ENCODE measurements at places on chromosomes 12 and 14.

DNA sequence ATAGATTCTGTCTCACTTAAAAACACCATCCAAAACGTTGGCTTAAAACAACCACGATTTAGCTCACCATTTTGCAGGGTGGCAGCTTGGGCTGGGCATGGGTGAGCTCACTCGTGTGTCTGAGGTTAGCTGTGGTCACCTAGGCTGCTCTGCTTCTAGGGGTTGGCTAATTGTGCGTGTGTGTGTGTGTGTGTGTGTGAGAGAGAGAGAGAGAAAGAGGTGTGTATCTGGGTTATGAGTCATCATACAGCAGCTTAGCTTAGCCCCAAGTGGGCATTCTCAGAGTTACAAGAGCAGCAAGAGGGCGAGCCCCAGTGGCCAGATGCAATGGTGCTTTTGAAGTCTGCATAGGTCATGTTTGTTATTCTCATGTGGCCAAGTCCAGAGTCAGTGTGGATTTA is 6.0 kb downstream of the FBXW8 start:
- DNase-seq: peak; percentile 92

- no peak for DNase-seq
Observed at GRCh38 chr14:73208390-73208789, 28.9 kb upstream of the PAPLN start.

GRCh38 chr12:11987901-11988300 is 82.8 kb upstream of the BCL2L14 start:
- no peak for DNase-seq

DNA sequence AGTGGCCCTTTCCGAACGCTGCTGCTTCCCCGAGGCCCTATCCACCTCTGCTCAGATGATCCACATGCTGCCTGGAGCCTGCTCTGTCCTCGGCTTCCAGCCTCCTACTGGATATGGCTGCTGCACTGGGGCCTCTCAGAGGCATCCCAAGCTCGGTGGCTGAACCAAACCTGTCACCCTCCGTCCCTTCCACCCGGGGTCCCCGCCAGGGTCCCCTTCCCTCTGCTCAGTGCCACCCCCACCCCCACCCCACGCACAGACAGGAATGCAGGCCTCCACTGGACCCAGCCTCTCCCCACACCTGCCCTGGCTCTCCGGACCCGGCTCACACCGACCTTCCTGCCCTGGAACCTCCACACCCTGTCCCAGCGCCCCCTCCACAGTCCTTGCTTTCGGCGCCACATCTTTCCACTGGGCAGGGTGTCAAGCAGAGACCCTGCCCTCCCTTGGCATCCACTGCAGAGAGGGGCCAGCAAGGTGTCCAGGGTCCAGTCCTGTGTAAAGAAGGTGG is 6.1 kb downstream of the CEP170B start:
- no peak for DNase-seq

DNA sequence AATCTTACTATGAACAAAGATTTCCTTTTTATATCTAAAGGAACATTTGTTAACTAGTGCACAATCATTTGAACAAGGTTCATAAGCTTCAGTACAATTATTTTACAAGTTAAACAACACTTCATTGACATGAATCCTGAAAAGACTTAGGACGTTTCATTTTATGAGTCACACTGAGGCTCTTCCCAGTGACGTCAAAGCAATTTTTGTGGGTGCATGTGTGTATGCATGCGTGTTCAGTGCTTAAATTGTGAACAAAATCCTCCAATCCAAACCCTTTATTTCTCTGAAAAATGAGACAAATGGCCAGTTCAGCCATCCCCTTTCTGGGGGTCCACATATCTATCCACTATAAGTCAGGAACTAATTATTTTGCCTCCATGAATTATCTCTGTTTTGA is 2.9 kb downstream of the LMNTD1 start:
- no peak for DNase-seq

DNA sequence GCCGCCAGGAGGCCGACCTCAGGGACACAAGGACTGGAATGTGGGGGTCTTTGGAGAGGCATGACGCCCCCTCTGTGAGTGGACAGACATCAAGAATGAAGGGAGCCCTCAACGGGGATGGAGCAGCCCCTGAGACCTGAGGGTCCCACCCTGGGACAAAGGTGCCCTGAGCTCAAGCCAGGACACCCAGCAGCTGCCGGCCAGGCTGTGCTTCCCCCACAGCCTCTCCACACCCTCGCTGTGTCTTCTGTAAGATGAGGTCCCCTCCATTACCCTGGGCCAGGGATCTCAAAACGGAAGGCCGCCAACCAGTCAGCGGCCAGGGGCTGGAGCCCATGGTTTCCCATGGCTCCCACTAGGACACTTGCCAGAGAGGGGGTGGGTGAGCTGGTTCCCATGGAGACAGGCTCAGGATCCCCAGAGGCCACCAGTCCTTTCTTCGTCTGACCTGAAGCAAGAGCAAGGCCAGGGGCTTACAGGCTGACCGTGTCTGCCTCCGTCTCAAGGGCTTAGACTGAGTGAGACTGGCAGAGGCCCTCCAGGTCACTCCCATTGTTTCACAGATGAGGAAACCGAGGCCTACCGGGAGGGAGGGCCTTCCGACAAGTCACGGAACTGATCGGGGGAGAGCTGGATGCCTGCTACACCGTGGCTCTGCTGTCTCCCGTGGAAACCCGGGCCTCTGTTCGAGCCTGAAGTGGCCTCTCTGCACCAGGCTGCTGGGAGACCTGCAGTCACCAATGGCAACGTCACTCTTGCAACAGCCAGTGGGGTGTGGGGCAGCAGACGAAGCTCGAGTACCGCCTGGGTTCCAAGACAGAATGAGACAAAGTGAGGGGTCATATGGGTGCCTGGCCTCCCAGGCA is 91.7 kb upstream of the DIO3 start:
- no peak for DNase-seq

DNA sequence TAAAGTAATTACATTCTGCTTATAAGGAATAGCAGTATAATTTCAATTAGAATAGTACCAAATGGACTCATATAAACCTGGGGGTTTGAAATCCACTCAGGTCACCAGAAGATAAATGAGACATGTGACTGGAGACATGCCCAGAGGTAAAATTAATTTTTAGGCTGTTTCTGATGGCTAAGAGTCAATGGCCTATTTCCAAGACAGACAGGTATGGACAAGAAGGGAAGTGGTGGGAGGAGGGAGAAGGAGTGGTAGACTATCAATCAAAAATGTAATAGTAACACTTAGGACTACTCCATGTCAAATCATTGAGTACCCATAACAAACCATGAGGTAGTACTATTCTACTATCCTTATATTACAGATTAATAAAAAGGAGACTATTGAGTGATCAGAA is 544.0 kb downstream of the GALC start:
- no peak for DNase-seq

- DNase-seq: peak; percentile 27
Observed at GRCh38 chr12:12441843-12442461, 85.1 kb downstream of the BORCS5 start.

DNA sequence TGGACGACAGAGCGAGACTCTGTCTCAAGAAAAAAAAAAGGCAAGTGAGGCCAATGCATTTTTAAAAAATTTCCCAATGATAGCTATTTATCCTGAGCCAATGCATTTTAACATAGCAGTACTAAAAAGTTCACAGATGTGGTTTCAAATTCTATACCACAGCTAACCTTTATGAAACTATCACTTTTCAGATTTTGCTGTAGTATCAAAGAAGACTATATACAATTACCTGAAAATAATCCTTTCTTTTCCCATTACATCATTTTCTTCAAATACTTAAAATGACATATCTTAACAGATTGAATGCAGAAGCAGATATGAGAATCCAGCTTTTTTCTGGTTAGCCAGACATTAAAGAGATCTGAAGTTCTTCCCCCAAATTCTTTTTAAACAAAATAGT is 13.2 kb downstream of the ATF7 start:
- DNase-seq: no peak

- DNase-seq: peak; percentile 74
Observed at GRCh38 chr12:6551496-6552139, 4.2 kb downstream of the IFFO1 start.

DNA sequence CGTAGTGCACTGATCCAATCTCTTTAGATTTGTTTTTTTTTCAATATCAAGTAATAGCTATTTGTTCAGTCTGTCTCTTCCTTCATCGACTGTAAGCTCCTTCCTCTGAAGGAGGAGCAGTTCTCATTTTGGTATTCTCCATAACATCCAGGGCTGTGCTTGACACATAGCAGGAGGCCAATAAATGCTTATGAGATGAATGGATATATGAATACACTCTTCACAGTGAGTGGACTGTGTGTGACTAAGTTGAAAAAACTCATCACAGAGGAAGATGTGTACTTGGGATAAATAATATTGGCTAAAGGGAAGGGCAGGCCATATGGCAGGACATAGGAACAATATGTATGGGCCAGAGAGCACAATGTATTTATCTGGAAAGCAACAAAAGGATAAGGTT is 205.3 kb upstream of the PRICKLE1 start:
- no peak for DNase-seq

- DNase-seq: peak; percentile 86
Observed at GRCh38 chr12:11697670-11698387, 48.4 kb downstream of the ETV6 start.

- DNase-seq: peak; percentile 89
Observed at GRCh38 chr12:94545935-94546771, 86.5 kb upstream of the CEP83 start.

GRCh38 chr14:85279407-85279806 is 250.5 kb upstream of the FLRT2 start:
- no peak for DNase-seq

DNA sequence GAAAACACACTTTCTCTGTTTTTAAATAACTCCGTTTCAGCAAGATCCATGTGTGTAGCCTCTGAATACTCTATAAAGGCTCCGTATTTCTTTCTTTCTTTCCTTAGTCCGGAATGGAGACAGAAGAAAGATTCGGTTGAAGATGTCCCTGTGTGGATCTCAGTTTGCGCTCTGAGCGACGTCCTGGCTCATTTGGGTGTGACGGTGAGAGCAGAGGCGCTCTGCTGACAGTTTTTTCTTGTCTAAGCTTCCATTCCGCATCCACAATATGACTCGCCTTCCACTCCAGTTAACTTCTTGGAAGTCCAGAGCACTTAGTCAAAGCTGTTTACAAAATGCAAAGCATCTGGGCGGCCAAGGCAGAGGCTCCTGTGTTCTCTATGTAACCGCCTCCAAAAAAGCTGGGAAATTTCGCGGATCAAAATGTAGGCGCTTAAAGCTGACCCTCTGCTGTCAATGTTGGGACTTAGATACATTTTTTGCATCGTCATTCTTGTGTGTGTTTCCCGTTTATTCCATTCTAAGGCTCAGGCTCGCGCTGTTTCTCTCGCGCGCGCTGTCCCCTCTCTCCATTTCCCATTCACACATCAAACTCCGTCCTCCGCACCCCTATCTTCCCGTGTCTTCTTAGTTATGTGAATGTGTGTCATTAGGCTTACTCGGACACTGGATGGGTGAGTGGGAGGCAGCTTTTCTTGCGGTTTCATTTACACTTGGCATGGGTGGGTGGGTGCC is 880 bp upstream of the FLRT2 start:
- DNase-seq: peak; percentile 83

DNA sequence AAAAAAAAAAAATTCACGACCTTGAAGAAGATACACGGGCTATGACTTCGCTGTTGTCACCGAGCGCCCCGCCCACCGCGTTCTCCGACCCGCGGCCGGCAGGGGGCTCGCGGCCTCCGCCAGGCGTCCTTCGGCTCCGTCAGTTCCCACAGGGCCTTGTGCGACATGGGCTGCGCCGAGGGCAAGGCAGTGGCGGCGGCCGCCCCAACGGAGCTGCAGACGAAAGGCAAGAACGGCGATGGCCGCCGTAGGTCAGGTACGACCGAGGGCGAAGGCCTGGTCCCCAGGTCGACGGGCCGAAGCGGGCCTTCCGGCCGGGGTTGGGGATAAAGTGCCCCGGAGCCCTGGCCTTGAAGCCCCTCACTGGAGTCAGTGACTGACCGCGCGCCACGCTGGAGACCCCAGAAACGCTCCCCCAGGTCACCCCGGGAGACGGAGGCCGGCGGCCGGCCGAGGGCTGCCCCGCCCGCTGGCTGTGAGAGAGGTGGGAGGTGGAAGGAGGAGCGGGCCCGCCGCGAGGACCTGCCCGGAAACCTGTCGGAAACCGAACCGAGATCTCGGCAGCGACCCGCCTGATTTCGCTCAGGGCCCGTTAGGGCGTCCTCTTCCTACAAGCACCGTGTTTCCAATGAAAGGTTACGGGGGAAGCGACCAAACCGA is at the start of gene TXNRD1:
TSS of gene TXNRD1 (plus strand) at position 142 of the 660 bp plus-strand sequence. CDS start at position 166, 24 bp downstream.
- DNase-seq: peak; percentile 91

- DNase-seq: no peak
Observed at GRCh38 chr12:119012179-119012578, 30.8 kb downstream of the SRRM4 start.

GRCh38 chr14:28012629-28013415 is 753.8 kb upstream of the FOXG1 start:
- no peak for DNase-seq

DNA sequence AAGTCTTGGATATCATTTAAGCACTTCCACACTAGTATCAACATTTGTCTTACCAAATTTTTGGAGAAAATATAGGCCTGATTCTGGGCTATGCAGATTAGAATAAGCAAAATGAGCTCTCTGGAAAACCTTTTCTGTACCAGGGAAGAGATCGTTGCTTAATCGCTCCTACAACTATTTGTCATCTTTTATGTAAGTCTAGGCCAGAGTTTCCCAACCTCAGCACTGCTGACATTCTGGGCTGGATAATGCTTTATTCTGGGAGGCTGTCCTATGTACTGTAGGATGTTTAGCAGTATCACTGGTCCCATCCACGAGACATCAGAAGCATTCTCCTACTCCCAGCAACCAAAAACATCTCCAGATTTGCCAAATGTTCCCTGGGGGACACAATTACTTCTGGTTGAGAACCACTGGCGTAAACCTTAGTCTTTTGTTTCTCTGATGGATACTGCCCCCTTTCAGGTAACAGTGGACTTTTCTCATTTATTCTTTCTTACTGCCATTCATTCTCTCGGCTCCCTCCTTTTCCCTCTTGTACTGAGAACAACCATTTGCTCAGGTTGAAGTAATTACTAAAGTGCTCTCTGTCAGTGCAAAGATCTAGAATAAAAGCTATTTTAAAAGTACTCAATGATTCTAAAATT is 316.9 kb upstream of the E2F7 start:
- no peak for DNase-seq

DNA sequence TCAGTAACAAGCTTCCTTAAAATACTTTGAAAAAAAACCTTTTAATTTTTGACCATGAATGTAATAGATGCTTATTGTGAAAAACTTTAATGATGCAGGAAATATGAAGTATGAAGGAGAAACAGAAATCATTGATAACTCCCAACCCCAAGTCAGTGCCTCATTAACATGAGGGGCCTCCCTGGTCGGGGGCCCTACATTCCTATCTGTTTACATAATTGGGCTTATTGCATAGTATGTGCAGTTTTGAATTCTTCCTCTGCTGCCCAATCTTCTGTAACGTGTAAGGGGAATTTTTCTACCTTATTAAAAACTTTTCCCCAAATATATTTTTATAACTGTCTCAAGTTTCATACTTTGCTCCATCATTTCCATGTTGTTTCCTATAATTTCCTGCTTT is 63.0 kb downstream of the SLC25A47 start:
- peak; percentile 17 for DNase-seq

GRCh38 chr12:68335462-68335861 is 3.3 kb upstream of the MDM1 start:
- no peak for DNase-seq

- no peak for DNase-seq
Observed at GRCh38 chr12:105574056-105574715, 243.7 kb downstream of the C12orf75 start.

GRCh38 chr12:50517421-50518048 is 12.8 kb downstream of the DIP2B start:
- DNase-seq: peak; percentile 49

- no peak for DNase-seq
Observed at GRCh38 chr14:82488473-82488872, 954.8 kb upstream of the SEL1L start.

GRCh38 chr14:94373708-94374107 is 14.7 kb downstream of the SERPINA1 start:
- peak; percentile 50 for DNase-seq

GRCh38 chr14:102087762-102088011 is 843 bp upstream of the HSP90AA1 start:
- DNase-seq: no peak

Data from lung microvascular endothelial cell (primary cell).